ENCODE measurements at places on chromosomes 1 and 21. TPM values are rescaled to one million over a fixed set of nuclear protein-coding genes. Genes with fewer than 3 reads are reported as not detected.

Gene OLIG2
- not detected for total RNA-seq

Gene BLACAT1
- 0.19 TPM for total RNA-seq

Gene NMNAT1
- 9.4 TPM for total RNA-seq

Gene LYPD8
- not detected for total RNA-seq

Gene CNTN2
- total RNA-seq, result not detected

Gene NBPF4
- total RNA-seq, result 0.10 TPM

Gene RXFP4
- total RNA-seq, result 0.16 TPM

Gene RHD
- total RNA-seq, result not detected

Gene CBR3
- total RNA-seq, result 9.5 TPM

Gene S100A14
- total RNA-seq, result not detected

Gene BNIPL
- total RNA-seq, result 0.54 TPM

- no peak for DNase-seq
Measured at GRCh38 chr21:33668180-33668579, 25.9 kb downstream of the ITSN1 start.

- no peak for DNase-seq
Measured at GRCh38 chr1:30966690-30967369, 58.3 kb upstream of the SDC3 start.

- no peak for DNase-seq
Measured at GRCh38 chr1:47769295-47769694, 227.9 kb downstream of the TRABD2B start.

DNA sequence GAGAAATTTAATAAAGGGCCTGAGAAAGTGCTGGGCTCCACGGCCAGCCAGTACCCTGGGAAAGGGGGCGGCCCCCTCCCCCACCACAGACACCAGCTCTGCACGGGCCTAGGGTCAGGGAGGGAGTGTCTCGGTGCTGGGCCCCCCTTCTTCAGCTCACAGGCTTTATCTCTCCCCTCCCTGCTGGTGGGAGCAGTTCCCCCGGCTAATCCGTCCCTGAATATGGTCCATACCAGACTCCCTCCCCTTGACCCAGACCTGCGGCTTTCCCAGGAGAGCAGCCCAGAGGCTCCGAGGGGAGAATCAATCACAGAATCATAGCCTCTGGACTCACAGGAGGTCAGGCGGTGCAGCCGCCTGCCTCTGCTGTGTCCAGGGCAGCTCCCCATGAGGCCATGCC is 26.0 kb upstream of the RSPO1 start:
- no peak for DNase-seq

DNA sequence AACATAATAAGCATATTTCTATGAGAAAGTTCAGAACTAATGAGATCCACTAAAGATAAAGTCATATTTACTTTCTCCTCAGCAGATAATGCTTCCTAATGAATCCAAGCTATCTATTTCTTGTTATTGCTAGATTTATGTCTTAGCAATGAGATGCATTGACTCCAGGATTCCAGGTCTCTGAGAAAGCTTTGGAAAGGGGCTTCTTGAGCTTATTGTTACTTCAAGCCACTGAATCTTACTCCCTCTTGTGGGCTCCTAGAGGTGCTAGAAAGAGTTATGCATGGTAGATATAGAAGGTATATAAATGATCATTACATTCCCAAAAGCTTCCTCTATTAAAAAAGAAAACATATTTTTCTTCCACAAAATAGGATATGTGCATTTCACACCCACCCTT is 246.4 kb upstream of the ADAMTS5 start:
- no peak for DNase-seq

- peak; percentile 54 for DNase-seq
Measured at GRCh38 chr1:66350001-66350547, 183.9 kb upstream of the SGIP1 start.

DNA sequence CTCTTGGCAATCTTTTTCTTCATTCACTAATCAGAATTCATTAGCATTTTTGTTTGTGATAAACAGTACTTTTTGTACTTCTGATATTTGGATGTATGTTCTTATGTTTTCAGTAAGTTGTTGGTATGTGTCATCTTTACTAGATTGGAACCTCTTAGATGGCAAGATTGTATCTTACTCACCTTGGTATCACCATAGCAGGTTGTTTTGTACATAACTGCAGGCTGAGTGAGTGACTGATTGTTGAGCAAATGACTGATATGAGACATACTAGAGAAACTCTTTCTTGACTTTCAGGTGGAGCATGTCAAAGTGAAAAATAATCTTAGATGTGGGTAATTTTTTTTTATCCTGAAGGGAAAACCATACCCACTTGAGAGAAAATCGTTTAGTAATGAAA is 173.7 kb downstream of the CLEC20A start:
- DNase-seq, result no peak

DNA sequence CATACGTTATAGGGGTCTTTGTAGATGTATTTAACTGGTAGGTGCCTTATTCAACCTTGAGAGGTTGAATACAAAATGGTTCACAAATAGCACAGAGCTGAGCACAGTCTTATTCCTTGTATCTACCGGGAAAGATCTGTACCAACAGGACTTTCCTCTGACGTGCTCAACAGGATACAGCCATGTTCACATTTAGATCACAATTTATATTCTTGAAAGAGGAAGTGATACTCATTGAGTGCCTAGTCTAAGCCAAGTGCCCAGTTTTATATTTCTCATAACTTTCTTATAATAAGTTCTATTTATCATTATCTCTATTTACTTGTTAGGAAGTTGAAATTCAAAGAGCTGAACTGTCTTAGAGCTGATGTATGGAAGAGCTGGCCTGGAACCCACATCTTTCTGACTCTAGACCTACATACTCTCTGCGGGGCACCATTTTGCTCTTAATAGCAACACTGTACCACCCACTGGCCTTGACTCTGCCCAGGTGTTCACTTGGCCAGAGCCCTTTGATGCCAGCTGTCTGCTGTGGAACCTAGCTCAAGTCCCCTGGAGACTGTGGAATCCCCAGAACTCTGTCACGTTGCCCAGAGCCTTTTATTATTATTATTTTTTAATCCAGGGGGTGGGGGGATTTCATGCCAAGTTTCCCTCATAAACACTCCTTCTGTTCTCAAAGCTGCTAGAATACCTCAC is 156.2 kb downstream of the TPR start:
- no peak for DNase-seq

DNA sequence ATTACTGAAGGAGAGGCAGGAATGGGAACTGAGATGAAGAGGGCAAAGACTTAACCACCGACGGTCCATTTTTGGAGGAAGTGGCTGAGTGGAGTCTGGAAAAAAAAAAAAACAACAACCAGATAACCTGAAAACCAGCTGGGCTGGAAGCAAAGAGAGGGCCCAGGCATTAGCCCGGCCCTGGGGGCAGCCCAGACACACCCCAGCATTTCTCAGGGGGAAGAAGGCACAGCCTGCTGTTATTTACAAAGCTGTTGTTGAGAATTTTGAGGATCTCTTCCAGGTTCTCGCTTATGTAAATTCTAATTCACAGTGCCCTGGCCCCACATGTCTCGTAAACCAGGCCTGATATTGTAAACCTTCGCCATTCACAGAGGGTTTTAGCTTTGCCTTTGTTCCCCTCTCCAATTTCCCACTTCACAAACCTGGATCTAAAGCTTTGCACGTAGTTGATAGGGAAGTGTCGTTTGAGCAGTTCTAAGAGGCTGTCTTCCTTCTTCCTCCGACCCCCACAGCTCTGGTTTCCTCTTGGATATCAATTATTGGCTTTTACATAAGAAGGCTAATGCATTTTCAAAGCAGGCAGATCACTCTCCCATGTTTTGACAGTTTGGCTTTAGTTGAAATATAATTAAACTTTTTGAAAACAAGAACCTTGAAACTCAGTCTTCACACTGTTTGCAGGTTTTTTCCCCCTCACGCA is 161.8 kb upstream of the IRF2BP2 start:
- DNase-seq, result no peak

GRCh38 chr1:111625276-111625675 is 5.7 kb downstream of the RAP1A start:
- DNase-seq, result no peak

DNA sequence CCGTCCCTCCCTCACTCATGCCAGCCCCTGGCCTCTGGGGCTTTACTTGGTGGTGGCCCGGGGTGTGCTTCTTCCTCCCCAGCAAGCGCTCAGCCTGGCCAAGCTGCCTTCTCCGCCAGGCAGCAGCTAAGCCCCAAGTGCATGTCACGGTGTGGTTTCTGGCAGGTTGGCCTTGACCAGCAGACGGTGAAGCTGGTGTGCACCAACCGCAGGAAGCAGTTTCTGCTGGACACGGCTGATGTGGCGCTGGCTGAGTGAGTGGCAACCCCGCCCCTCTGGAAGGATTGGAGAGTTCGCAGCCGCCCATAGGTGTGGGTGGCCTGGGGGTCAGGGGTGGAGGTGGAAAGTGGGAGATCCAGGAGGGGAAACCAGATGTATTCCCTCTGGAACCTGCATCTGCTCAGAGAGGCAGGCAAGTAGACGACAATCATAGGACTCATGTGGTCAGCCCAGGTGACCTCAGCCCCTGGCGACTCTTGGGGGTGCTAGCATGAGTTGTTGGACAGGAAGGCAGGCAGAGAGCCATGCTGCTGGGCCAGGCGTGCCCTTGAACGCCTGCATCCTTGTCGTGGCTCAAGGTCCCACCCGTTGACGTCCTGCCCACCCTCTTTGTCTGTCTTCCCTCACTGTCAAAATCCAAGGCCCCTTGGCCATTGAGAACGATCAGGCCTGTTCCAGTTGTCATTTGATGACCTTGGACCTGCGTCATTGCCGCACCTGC is 7.0 kb upstream of the SLC25A34 start:
- no peak for DNase-seq

DNA sequence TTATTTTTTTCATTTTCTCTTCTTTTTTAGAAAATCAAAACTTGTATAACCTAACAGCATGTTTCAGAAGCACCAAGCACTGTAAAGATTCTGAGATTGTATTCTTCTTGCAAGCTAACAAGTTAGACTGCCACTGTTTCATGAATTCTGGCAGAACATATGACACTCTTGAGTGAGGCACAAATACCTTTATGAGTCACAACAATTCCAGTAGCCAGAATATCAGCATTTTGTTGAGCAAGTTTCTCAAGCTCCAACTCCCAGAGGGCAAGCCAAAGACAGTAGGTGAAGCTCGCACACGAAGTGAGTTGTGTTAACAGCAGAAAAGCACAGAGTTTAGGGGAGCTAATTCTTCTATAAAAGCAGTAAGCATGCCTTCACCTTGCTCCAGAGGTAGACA is 268.8 kb upstream of the NCAM2 start:
- DNase-seq, result no peak

GRCh38 chr1:29924017-29924431 is 687.7 kb downstream of the PTPRU start:
- DNase-seq, result no peak

Data from activated naive CD8-positive, alpha-beta T cell treated with anti-CD3 and anti-CD28 coated beads for 36 hours (primary cell).